ENCODE measurements at places on chromosomes 6 and 20.
A peak's percentile ranks its signal among the peaks of the same experiment; 100 is the strongest.

DNA sequence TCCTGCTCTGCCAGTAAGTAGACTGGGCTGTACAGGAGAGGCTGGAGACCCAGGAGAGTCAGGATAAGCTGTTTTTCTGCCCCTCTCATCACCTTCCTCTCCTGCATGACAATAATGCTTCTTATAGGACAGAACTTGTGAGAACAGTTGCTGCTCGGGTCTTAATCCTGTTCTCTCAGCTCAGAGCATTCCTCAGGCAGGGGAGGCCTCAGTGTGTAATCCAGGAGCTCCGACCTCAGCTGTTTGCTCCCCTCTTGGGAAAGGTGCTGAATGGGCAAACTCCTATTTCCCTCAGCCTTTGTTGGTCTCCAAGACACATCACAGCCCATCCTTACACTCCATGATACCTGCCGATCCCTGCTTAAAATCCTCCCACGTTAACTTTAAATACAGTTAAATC, 134.9 kb upstream of the LRFN2 start:
- no peak for DNase-seq

GRCh38 chr6:145866456-145867396, 52.1 kb upstream of the FBXO30 start:
- DNase-seq, result peak; percentile 18

- no peak for DNase-seq
Observed at GRCh38 chr6:133432021-133432989, 191.1 kb downstream of the EYA4 start.

DNA sequence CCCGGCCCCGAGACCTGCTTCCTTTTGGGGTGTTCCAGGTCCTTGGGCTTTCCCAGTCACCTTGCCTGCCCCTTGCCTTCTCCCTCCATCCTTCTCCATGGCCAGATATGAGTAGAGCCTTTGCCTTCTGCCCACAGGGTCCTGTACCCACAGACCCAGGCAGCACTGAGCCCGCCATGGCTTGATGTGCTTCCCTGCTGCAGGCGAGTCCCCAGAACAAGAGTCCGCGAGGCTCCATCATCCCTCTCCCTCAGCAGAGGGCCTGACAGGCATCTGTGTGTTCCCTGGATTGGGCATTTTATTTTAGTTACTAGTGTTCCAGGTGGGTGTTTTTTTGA, 21.9 kb downstream of the PYGB start:
- no peak for DNase-seq

DNA sequence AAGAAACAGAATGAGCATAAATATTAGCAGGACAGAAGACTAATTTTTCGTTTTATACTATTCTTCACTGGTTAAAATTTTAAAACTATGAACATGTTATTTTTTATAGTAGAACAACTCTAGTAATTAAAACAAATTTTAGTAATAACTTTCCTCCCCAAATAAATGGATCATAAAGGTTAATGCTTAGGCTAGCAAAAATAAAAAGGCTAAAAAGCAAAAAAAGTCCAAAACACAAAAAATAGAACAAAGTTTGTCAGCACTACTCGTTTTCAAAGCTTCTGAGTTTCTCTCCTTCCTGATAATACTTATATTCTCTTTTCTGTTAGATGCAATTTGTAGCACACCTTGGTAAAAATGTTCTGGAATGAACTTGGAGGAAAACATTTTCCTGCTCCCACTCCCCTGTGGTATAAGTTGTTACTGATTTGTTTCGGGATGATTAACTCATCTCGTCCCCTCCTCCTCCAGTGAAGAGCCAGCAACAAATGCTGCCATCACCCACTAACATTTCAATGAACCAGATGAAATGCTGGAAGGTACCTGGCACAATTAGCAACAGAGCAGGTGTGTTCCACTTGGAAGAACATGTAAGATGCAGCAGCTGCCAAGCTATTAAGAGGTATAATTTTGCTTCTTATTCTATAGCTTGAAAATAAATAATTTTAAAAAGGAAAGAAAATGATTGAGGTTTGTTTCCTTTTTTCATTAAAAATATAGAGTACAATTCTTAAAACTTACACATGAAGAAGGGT, 130.5 kb downstream of the MYB start:
- no peak for DNase-seq

- DNase-seq, result no peak
Observed at GRCh38 chr6:2695454-2696095, 55.1 kb downstream of the MYLK4 start.

GRCh38 chr20:19511931-19512330, 246.1 kb upstream of the RIN2 start:
- DNase-seq, result no peak

- DNase-seq, result no peak
Observed at GRCh38 chr6:33998660-33999059, 147.2 kb downstream of the GRM4 start.

DNA sequence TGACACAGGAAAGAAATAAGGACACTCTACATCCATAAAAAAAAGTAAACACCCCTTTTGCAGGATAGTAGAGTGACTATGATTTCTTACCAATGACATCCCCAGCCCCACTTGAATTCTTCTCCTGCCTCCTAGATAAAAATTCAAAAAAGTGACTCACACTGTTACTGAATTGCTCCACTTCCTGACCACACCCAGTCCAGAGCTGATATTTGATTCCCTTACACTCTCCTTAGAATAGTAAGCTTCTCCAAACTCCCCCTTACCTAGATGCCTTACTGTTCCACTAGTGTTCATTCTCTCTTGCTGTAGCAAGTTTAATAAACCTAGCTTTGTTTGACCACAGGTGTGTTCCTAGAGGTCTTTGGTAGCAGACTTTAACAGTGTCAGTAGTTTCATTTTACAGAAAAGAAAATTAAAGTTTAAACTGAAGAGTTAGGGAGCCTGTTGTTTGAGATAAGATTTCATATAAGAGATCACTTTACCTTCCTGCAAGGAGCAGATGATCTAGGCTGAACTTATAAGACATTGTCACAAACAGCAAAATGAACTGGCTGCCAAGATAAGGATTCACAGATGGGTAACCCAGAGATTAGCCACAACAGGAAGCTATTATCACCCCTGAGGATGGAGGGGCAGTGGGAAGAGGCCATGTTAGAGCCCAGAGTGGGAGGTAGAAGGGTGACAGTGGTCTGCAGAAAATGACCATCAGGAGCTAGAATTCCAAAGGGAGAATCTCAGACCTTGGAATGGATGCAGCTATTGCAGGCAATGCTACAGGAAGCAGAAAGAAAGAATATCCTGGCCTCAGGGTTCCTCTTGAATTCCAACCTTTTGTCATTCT, 28.4 kb upstream of the BTN3A2 start:
- no peak for DNase-seq

DNA sequence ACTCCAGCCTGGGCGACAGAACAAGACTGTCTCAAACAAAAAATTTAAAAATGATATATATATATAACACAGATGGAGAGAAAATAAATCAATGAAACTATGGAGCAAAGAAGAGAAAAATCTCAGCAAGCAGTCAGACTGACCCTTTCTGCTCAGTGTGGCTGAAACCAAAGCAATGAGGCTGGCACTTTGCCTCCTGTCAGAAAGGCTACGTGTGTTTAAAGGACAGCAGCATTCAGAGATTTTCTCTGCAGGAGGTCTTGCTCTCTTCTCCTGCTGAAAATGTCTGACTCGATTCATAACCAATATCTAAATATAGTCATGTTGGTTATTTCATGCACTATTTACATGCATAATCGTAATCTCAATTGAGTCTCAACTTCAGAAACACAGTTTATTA, 527.0 kb upstream of the JARID2 start:
- DNase-seq, result no peak

- no peak for DNase-seq
Observed at GRCh38 chr6:21367649-21368154, 225.8 kb upstream of the SOX4 start.

DNA sequence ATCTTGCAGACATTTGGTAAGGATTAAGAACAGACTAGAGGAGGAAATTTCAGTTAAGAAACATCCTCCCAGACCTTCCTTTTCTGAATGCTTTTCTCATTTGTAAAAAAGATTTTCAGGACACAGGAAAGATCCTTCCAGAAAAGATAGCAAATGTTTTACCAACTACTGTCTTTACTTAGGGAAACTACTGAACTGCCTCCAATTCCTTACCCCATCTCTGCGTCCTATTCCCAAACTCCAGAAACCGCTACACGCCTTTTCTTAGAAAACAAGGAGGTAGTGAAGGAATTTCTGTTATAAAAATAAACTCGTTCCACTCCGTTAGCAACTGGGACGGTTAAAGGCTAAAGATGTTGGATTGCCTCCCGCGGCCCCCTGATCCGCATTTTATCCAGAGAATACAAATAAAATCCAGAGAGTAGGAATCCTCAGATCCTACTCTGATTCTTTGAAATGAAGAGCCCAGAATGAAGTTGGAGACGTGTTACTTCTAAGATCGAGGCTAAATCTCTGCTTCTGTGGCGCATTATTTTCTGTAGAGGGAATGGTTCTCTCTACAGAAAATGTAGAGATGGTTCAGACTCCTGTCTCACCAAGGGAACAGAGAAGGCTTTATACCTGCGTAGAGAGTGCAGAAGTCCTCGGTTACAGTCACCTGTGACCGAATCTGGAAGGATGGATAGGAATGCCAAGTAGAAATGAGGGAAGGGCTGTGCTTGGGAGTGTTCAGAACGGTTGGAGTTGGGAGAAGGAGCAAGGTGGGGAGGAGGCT, 133.0 kb downstream of the GPX5 start:
- DNase-seq, result no peak

All from central memory CD8-positive, alpha-beta T cell (primary cell).